ENCODE measurements at places on chromosomes 6 and 20. TPM values are rescaled to one million over a fixed set of nuclear protein-coding genes. Genes with fewer than 3 reads are reported as not detected.
A peak's percentile ranks its signal among the peaks of the same experiment; 100 is the strongest.

The PEX6 gene
- 39.2 TPM for total RNA-seq

DNA sequence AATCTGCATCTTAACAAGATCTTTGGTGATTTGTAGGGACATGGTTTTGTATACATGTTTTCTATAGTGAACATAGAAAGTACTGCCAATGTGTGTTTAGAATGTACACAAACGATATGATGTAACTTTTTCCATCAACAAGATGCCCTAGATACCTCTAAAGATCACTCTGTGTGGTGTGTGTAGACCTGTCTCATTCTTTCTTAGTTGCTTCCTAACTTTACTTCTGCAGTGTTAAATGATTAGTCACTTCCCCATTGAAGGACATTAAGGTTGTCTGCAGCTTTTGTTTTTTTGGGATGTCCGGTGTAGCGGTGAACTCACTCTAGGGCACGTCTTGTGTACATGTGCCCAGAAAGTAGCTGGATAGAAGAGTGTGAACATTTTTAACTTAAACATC, 35.9 kb downstream of the CDYL start:
- no peak for DNase-seq

The PNLDC1 gene
- not detected for total RNA-seq

GRCh38 chr6:12151433-12151820, 138.7 kb upstream of the EDN1 start:
- DNase-seq = no peak

GRCh38 chr20:9134346-9134745, 65.5 kb downstream of the PLCB4 start:
- no peak for DNase-seq

The DOK5 gene
- total RNA-seq = not detected

GRCh38 chr6:140445474-140446004, 1071.1 kb upstream of the CITED2 start:
- no peak for DNase-seq

GRCh38 chr20:62344782-62345181, 22.3 kb downstream of the LAMA5 start:
- peak; percentile 97 for DNase-seq

The PRRT1 gene
- 0.10 TPM for total RNA-seq

The ADGRF1 gene
- total RNA-seq = 0.17 TPM
